ENCODE measurements at places on chromosomes 6 and 20.
A peak's percentile ranks its signal among the peaks of the same experiment; 100 is the strongest.

DNA sequence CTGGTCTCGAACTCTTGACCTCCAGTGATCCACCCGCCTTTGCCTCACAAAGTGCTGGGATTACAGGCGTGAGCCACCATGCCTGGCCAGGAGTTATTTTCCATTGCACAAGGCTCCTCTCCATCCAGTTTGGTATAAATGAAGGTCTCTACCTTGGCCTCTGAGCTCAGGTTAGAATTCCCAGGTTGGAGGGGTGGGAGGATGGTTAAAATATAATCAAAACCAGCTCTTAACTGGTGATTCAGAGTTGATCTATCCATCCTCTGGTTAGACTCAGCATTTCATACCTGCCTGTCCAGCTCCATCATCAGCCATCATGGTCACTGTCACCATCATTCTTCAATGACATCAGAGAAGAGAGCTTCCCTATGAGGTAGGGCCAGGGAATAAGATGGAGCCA is 2.6 kb upstream of the SLC22A7 start:
- DNase-seq: no peak

GRCh38 chr6:125415913-125416312 is 114.1 kb upstream of the HDDC2 start:
- DNase-seq: no peak

- DNase-seq: no peak
These were observed 52.7 kb upstream of the ELMO2 start for GRCh38 chr20:46458866-46459750.

DNA sequence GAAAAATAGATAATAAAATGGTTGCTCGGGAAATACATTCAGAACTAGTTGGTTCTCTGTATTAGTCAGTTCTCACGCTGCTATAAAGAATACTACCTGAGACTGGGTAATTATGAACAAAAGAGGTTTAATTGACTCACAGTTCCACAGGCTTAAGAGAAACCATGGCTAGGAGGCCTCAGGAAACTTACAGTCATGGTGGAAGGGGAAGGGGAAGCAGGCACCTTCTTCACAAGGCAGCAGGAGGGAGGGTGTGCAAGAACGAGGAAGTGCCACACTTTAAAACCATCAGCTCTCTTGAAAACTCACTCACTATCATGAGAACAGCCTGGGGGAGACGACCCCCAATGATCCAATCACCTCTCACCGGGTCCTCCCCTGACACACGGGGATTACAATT is 24.2 kb upstream of the SNX9 start:
- DNase-seq: no peak

DNA sequence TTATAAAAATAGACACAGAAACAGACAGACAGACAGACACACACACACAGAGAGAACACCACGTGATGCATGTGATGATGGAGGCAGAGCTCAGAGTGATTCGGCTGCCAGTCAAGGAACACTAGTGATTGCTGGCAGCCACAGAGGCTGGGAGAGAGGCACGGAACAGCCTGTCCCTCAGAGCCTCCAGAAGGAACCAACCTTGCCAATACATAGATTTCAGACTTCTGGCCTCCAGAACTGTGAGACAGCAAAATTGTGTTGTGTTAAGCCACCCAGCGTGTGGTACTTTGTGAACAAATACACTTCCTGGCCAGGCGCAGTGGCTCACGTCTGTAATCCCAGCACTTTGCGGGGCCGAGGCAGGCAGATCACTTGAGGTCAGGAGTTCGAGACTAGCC is 9.5 kb upstream of the PARD6B start:
- DNase-seq: peak; percentile 71

- peak; percentile 90 for DNase-seq
These were observed 49.7 kb downstream of the BCAS4 start for GRCh38 chr20:50844430-50845100.

DNA sequence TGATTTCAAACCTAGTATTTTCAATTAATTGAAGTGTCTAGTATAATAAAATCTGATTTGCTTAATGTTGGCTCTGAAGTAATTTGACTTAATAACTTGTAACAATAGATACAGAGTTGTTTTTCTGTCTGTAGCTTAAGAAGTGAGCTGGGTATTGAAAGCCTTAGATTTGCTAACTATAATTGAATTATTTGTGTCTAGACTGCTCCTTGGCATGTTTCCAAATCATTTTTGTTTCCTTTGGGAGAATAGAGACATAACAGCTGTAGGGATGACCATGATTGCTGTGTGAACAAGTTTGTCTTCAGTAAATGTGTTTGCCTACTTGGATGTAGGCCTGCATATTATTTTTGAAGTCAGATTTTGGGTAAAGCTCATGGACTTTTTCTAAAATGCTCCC is 115.4 kb downstream of the SCAF8 start:
- DNase-seq: no peak

DNA sequence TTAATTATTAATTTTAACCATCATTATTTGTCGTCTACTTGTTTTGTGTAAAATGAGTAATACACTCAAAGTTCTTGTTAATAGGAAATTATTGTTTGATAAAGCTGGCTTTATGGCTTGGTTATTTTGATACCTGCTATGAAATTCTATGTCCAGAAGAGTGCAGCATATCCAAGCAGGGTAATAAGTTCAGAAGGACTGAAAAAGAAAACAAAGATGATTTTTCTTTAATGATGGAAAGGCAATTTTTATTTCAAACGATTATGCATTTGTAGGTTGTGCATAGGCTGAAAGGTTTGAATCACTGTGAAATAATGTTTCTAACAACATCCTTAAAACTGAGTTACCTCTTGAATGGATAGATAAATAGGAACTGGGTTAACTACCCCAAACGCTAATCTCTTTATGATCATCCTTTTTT is 1.4 kb upstream of the MAN1A1 start:
- peak; percentile 3 for DNase-seq

DNA sequence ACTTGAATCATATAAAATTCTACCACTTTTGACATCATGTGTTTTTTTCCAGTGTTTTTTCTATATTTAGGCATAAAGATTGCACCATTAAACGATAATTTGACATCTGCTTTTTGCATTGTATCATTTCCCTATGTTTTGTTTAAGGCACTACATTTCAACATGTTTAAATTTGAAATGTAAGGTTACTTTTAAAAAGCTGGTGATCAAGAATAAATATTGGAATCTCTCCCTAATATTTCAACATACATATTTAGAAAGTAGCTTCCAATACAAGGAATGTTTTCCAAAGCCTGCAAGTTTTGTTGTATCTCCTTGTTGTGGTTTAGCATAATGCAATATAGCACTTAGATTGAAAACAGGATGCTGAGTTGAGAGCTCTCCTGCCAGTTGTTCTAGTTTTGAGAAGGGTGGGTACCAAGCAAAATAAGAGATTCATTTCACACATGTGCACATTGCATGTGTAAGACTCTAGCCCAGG is 76.5 kb downstream of the SYNJ2 start:
- DNase-seq: no peak

- DNase-seq: peak; percentile 85
These were observed at the start of gene FOXO3 for GRCh38 chr6:108560463-108561308. TSS of gene FOXO3 (plus strand) at chr6:108560917. CDS start at chr6:108561209, 292 bp downstream.

- DNase-seq: no peak
These were observed 47.3 kb downstream of the KLHL31 start for GRCh38 chr6:53618219-53618618.

GRCh38 chr6:124599656-124600055 is 362.6 kb upstream of the RNF217 start:
- no peak for DNase-seq

DNA sequence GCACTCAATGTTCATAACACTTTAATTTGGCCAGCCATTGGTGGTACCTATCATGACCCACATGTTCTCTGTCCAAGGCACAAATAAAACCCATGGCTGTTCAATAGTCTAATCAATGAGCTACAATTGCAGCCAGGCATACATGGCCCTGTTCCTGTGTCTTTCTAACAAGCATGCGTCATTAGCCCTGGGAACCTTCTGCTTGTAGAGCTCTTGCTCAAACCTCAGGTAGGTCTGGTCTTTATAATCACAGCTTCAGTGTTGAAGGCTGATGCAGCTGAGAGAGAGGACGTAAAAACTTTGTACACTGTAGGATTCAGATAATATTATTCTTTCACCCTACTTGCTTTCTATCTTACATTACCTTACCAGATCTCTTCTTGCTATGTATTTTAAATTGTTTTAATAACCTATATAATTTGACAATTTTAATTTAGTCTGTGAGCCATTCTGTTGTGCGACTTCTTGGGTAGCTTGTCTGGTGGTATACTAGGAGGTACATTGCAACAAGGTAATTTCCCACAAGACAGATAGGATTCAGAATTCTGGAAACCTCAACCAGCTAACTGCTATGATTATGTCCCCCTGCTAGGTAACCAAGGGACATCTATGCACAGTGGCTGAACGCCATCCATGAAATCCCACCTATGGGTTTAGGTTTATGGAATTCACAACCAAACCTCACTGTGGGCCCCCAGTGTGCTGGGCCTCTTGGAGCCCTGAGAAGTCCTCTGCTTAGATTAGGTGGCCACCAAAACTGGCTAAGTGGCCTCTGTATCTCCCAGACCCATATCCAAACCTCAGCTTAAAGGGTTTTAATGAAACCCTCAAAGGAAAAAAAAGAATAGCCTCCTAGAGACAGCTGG is 55.4 kb upstream of the RIPOR2 start:
- no peak for DNase-seq

- no peak for DNase-seq
These were observed 272.5 kb upstream of the JAG1 start for GRCh38 chr20:10946124-10946880.

- no peak for DNase-seq
These were observed 131.5 kb downstream of the INSM1 start for GRCh38 chr20:20499439-20499838.

DNA sequence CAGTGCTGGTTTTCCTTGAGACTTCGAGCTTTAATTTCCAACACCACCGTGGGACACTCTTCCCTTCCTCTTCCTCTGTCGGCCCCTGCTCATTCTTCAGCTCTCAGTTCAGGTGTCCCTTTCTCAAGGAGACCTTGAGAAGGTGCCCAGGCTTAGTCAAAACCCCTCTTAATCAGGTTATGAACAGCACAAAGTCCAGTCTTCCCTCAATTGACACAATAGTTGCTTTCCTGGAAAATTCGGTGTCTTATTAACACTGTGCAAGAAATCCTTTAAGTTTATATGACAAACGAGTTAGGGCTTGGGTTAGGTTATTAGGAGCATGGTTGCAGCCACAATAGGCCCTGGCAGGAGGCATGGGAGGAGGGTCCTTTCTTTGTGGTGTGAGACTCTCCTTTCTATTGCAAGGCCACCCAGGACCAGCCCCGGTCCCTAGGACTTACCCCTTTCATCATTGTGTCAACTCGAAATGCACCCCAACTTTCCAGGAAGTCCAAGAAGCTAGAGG is 1.5 kb upstream of the NSFL1C start:
- no peak for DNase-seq

GRCh38 chr6:165936096-165936495 is 231.6 kb downstream of the TBXT start:
- no peak for DNase-seq

DNA sequence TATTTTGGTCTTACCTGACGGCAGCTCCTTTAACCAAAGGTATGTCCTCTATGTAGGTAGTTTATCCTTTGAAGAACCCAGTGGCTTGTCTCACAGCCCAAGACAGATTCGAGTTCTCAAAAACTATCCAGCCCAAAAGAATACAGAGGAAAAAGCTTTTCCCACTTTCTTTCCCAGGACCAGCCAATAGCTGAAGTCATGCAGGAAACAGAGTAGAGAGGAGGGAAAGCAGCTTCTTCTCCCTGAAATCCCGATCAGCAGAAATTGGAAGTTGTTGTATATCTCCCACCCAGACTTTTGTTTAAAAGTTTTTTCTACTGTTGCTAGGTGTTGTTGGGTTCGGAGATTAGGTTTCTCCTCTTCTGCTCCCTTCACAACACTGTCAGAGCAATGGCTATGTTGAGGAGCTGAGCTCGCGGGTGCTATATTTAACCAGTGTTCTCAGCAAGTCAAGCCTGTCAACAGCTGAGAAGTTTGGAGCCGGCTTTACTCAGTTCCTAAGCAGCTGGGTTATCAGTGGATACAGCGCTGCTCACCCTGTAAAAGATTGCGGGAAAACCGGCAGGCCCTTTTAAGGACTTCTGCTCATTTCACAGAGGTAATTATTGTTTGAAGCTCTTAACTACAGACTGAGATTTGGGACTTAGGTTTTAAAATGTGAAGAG is at the start of gene FILIP1:
Gene FILIP1, minus strand, starts transcription at position 401 of the 665 bp plus-strand sequence. CDS start 78,828 bp downstream, outside the sequence.
- DNase-seq: no peak

DNA sequence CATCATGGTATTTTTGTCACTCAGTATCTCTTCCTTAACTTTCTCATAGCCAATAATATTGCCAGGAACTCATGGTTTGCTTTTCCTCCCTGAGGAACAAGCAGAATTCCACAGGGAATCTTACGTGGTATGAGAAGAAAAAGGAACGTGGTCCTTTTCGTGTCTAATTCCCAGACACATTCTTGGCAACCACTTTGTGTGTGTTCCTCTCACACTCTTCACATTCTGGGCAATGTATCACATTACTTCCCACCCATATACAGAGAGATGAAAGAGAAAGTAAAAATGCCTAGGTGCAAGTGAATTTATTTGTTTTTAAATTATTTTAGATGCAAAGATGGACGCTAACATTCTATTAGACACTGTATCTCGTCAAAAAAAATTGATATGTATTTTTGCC is 102.7 kb downstream of the PTPRK start:
- DNase-seq: no peak
